ENCODE measurements at places on chromosomes 7 and 10.

DNA sequence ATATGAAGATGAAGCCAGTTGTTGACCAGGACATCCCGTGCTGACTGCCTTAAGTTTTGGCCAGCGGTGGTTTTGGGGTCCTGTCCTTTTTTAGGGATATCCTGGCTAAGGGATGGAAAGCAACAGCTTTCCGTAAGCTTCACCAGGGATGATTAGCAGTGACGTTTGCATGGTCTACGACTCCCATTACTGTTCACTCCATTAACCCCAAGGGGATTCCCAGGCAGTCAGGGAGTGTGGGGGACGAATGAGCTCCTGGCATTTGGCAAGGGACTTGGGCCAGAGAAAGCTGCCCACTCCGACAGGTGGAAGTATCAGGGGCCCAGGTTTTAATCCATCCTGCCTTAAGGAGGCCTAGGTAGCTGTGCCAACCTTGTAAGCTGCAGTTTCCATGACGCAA is 66.8 kb downstream of the ITGB1 start:
- no peak for DNase-seq

DNA sequence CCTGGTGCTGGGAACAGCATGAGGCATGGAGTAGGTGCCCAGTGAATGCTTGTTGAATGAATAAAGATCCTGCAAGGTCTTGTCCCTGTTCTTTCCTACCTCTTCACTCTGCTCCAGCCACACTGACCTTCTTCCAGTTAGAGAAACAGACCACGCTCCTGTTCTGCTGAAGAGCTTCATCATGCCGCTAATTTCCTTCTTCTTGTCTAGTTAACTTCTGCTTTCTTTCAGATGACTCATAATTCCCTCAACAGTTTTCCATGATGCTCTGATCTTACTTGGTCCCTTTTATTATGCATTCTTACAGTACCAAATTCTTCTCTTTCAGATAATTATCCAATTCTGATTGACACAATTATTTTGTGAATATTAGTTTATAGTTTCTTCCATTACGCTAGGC is 59.5 kb upstream of the C1QL3 start:
- DNase-seq, result no peak

- no peak for DNase-seq
These were observed 8.0 kb downstream of the SEMA3E start for GRCh38 chr7:83640731-83641537.

- no peak for DNase-seq
These were observed 65.2 kb downstream of the AOAH start for GRCh38 chr7:36659172-36659516.

GRCh38 chr7:6554848-6555247 is 3.6 kb upstream of the GRID2IP start:
- no peak for DNase-seq

DNA sequence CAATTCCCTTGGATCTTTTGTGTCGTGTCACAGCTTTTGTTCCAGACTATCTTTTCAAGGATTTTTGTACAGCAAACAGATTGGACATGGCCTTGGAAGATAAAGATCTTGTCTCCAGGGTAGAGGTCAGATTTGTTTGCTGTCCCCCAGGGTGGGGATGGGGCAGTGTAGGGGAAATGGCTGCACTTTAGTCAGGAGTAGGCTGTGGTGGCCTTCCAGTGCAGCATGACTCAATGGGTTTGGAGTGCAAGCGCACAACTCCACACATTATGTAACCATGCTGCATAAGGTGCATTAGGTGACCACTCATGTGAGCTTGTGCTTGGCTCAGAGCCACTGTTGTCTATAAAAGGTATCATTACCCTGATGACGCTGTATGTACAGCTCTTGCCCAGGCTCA is 23.9 kb upstream of the ADAMTS14 start:
- no peak for DNase-seq

DNA sequence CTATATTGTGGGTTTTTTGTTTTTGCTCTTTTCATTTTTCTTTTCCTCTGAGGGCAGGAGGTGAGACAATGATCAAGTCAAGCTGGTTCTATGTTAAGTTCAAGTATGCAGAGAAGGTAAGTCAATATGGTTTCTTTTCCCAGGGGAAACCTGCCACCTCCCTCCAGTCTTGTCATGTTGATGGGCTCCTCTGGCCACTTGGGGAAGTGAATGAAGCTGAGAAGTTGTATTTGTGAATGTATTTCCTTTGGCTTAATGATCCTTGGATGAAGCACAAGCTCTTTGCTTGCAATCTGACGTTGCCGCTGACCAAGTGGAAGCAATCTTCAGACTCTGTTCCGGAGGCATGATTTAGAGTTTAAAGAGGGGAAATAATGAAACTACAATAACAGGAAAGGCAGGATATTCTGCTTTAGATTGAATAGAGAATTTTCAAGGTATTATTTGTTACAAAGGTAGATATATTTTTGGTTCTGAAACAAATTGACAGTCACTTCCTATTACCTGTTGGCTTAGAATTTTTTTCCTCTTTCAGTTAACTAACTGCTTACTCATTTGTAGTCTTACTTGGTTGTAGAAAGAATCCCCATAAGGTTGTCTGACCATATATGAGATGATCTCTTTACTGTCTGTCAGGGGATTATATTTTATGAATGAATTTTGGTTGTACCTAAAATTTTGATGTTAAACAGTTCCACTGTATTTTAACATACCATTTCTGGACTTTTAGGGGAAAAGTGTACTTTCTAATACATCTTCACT is 369.6 kb downstream of the AUTS2 start:
- no peak for DNase-seq

- no peak for DNase-seq
These were observed 147.3 kb downstream of the ZMYND11 start for GRCh38 chr10:282294-283139.
